ENCODE measurements at places on chromosomes 7 and 10. TPM values are rescaled to one million over a fixed set of nuclear protein-coding genes. Genes with fewer than 3 reads are reported as not detected.

DNA sequence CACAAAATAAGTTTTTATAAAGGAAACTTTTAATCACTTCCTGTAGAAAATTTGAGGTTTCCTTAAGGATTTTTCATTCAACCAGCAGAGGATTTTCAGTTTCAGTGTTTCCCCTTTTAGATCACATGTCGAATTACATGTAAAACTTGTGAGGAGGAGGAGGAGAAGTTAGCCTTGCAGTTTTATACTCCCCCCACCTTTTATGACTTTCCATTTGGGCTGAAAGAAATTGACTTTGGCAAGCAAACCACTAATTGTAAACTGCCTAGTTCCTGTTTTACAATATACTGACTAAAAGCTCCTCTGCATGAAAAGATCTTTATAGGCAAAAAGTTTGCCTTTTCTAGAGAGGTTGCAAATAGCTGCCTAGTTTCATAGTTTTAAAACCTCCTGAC, 3.0 kb downstream of the BAMBI start:
- DNase-seq, result no peak

The NUTM2E gene
- 0.21 TPM for polyA plus RNA-seq

- DNase-seq, result no peak
These were observed 244.6 kb upstream of the MGMT start for GRCh38 chr10:129222436-129222835.

- DNase-seq, result no peak
These were observed 3.4 kb upstream of the PPP2R2D start for GRCh38 chr10:131897297-131897899.

DNA sequence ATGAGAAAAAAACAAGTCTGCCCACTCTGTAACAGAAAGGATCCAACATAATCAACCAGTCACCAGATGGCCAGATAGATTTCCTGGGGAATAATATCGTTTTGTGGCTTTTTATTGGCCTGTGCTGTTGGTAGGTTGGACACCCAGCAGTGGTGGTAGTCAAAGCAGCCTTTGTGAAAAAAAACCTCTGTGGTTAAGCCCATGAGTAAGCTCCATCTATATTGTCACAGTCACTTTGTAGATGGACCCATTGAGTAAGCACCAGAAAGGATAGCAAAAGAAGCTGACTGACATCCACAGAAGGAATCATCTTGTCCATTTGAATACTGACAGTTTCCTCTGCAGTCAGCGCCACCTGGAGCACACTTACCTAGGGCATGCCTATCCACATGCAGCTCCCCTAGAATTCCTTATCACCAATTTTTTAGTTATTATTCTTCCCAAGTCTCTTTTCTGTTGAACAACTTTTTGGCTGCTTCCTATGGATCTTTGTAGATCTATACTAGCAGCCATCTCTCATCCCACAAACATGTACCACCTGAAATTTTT, 96.9 kb downstream of the IQUB start:
- no peak for DNase-seq

DNA sequence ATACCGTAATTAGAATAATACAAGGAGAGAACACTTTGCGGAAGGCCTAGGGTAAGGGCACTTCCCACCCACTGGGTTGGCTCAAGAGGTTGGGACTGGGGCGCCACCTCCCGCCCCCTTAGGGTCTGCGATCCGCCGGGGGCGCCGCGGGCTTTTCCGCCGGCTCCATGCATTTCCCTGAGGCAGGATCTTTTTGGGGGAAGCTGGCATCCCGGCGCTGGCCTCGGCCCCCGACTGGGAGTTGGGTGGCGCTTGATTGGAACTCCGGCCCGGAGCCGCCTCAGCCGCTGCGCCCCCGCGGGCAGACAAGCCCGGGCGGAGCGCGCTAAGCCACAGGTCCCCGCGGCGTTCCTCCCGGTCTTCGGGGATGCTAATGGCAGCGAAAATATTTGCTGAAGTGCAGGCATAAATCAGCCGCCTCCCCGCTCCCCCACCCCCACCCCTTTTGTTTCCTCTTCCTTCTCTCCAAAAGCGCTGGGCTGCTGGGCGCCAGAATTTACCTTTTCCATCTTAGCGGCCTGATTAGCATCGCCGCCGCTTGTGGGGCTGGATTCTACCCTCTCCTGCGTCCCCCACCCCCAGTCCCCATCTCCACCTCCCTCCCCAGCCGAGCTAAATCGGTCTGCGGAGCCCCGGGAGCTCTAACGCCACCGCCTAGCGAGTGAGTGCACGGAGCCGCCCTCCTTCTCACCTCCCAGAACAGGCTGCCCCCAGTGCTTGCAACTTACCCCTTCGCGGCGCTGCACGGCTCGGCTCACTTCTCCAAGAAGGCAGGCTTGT, 5.1 kb downstream of the UNC5B start:
- DNase-seq, result no peak

The KLF6 gene
- 95.1 TPM for polyA plus RNA-seq

The AKR1C3 gene
- polyA plus RNA-seq, result 1.1 TPM

GRCh38 chr7:88792361-88792760, 3.2 kb downstream of the TEX47 start:
- DNase-seq, result no peak

- no peak for DNase-seq
These were observed 21.9 kb upstream of the GATA3 start for GRCh38 chr10:8032558-8032957.
